ENCODE measurements at places on chromosomes 3 and 15.

GRCh38 chr3:177066068-177066467, 131.2 kb downstream of the TBL1XR1 start:
- DNase-seq = no peak

- no peak for DNase-seq
Observed at GRCh38 chr3:138310494-138310893, 19.2 kb downstream of the NME9 start.

DNA sequence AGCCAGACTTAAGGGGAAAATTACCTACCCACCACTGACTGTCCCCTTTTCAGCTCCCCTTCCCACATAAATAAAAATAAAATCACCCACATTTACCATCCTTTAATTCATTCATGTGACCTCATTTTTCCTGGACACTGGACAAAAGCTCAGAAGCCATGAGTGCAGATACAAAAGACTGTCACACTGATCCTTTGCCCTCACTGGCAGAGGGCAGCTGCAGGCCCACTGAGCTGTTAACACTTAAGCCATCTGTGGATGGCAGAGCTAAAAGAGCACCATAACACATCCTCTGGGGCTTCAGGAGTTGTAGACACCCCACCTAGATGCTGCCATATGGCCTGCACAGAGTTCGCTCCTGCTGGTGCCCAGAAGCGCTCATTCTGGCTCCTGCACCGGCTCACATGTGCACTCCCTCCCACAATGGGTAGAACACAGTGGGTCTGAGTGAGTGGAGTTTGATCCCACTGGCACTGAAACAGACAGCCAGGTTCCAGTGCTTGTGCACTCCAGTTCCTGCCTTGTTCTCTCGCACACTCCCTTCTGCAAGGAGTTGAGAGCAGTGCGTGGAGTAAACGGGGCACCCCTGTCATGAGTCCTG, 38.8 kb downstream of the EDC3 start:
- DNase-seq = no peak

DNA sequence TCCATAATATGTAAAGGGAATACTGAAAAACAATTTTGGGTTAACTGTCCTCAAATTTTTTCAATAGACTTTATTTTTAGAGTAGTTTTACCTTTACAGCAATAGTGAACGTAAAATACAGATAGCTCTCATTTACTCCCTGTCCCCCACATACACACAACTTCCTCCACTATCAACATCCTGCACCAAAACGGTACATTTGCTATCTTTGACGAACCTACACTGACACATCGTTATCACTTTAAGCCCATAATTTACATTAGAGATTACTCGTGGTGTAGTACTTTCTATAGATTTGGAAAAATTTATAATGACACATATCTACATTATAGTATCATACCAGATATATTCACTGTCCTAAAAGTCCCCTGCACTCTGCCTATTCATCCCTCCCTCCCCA, 16.9 kb upstream of the P2RY1 start:
- no peak for DNase-seq

DNA sequence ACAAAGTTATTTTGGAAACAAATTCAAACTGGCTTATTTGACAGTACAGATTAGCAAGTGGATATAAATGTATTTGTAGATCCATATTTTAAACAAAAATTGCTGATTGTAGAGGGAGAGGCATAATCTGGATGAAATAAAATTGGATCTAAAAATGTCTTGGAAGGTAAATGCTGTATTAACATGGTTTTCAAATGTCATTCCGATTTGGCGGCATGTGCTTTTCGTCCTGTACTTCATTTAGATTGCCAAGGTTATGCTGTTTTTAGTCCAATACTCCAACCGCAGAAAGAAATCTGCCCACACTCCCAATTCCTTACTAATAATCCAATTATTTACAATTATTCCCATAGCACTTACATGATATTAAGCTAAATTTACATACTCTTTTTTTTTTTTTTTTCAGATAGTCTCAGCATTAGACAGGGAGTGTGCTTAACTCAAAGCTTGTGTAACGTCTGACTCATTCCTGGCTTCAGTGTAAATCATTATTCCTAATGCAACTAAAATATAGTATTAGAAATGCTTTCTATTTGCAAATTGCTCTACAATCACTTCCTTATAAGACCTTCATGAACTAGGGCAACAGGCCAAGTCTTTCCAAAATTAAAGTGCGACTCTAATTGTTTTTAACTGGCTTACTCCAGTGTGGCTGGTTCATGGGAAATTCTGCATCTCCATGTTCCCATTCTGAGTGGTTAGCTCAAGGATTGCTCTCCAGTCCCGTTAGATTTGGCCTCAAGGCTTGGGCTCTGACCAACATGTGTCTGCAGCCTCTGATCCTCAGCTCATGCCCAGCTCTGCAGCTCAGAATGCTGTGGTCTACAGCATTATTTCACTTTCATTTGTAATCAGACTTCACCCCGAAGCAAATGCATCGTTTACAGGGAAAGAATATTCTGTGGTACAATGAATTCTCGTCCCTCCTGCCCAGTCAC, 103.9 kb downstream of the FBN1 start:
- peak; percentile 73 for DNase-seq

DNA sequence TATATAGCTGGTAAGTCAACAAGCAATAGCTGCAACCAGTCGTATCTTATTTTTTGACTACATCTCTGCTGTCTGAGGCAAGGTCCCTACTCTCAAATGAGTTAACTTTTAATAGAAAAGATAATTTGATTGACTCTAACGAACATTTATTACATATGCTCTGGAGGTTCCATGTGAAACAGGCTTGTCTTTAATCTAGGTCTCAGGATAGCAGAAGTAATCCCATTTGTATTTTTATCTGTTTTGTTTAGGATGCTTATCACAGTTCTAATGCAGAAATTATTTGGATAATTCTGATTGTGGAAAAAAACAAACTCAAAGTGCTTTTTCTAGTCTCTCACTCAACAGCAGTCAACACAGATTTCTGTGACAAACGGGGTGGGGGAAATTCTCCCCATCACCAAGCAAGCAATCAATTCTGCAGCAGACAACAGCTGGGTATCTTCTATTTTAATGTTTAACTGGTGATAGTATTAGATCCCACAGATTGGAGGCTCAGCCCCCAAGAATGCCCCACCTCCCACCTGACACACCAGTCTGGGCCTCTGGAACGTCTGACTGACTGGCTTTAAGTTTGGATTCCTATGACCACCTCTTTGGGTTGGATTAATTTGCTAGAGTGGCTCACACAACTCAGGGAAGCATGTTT, 58.8 kb downstream of the ITPR1 start:
- DNase-seq = no peak

DNA sequence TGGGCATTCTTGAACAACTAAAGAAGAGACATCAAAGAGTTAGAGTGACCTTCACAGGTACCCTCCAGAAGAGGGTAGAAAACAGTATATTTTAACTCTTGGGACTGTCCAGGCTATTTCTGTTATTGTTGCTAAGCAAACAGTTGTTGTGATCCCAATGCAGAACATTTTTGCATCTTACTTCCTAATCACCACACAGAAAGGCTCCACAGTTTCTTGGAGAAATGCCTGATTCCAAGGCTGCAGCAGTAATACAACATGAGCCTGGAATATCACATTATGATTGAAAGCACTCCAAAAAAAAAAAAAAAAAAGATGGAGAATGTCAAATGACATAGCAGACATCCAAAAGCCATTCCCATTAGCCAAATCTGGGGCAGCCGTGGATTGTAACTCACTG, 195.6 kb downstream of the CTNNB1 start:
- no peak for DNase-seq

- no peak for DNase-seq
Observed at GRCh38 chr15:57495554-57496165, 96.0 kb upstream of the MYZAP start.

GRCh38 chr15:29337156-29337959, 67.7 kb upstream of the NSMCE3 start:
- no peak for DNase-seq

DNA sequence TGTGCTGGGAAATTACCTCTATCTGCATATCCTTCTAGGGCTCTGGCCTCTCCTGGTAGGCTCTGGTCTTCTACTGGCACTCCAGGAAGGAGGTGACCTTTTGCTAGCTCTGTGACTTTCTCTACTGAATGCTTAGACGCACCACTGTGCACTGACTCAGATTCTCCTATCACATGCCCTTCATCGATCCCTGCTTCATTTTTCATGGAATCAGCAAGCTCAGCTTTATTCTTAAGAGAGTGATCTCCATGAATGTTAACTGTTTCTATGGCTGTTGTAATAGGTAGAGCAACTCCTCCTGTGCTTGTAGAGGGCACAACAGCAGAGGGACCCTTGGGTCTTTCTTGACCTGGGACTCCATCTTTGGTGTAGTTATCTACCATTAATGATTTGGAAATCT, 106.6 kb downstream of the MAP4 start:
- DNase-seq = no peak

DNA sequence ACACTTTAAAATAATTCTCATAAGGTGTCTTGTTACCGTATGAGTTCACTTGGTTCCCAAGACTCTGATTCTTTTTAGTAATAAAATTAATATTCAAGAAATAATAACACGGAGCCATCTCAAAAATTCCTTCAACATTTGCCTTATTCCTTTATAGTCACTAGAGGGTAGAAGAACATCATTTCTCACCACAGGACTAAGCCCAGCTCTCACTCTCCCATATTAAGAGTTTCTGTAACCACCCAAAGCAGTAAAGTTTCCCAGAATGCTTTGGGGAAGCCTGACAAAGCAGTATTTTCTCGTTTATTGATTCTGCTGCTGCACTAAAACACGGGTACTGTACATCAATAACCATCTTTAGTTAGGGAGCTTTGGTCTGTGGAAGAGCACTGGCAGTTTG, 114.9 kb downstream of the MCTP2 start:
- DNase-seq = no peak

GRCh38 chr15:42721916-42722315, 15.0 kb downstream of the CDAN1 start:
- no peak for DNase-seq

DNA sequence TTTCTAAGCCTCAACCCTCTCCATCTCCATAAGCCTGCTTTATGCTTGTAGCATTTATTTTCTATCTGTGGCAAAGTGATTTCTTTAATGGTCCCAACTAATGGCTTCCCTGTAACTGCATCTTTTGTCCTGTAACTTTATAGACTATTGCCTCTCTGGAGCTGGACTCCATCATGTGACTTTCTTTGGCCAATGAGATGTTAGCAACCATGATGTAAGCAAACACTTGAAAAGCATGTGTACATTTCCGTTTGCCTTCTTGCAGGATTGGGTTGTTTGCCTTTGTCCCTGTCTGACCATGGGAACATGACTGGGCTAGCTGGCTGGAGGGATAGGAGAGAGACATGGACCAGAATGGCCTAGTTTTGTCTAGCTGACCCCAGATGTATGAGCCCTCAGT, 106.0 kb upstream of the LRIG1 start:
- no peak for DNase-seq

DNA sequence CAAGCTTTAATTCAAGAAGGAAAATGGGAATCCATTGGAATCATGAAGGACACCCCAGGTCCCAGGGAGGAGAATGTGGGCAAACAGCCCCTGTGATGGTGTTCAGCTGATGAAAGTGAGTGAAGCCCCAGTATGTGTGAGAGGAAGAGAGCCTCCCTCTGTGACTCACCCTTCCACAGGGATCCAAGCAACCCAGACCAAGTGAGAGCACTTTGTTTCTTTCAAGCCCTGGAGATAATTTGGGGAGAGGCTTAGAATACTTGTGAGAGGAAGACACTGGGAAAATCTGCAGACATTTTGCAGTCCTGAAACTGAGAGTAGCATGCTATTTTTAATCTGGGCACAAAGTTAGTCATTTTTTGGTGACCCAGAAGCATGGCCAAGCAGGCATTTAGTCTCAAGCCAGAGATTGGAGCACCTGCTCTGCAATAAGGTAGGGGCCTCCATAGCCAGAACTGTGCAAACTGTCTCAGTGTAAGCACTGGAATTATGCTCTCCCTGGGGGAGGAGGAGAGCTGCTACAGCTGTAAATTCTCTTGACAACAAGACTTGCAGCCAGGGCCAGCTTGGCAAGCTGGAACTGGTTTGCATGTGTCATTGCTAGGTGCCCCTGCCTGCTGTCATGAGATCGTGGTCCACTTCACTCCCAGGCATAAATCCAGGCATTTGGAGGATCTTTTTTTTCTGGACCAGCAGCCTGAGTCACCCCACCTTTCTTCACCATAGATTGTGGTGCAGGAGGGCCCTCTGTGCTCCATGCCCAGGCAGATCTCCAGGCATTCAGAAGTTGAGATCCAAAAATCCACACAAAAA, 537.8 kb upstream of the DPPA4 start:
- no peak for DNase-seq

GRCh38 chr3:126353694-126354321, 3.4 kb downstream of the KLF15 start:
- no peak for DNase-seq

DNA sequence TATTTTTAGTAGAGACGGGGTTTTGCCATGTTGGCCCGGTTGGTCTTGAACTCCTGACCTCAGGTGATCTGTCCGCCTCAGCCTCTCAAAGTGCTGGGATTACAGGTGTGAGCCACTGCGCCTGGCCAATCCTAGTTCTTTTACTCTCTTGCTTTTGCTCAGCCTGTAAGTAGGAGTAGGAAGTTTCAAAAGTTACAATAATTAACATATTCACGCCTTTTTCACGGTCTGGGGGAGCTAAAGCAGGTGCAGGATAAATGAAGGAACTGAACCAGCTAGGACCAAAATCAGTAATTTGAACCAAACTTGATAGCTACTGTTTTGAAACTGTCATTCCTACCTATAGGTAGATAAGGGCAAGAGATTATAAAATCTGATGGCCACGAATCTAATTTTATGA, 98.5 kb downstream of the CACNA1D start:
- DNase-seq = no peak

DNA sequence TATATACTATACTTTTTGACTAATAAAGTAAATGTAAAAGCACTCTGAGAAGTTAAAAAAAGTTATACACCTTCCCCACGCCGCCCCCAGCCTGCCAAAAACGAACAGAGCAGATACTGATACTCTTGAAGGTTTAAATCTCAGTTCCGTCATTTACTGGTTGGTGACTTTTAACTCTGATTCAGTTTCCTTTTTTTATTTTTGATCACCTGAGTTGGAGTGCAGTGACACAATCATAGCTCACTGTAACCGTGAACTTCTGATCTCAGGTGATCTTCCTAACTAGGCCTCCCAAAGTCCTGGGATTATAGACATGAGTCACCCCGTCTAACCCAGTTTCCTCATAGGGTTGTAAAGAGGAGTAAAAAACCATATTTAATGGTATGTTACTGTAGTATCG, 3.3 kb upstream of the TIPIN start:
- no peak for DNase-seq

DNA sequence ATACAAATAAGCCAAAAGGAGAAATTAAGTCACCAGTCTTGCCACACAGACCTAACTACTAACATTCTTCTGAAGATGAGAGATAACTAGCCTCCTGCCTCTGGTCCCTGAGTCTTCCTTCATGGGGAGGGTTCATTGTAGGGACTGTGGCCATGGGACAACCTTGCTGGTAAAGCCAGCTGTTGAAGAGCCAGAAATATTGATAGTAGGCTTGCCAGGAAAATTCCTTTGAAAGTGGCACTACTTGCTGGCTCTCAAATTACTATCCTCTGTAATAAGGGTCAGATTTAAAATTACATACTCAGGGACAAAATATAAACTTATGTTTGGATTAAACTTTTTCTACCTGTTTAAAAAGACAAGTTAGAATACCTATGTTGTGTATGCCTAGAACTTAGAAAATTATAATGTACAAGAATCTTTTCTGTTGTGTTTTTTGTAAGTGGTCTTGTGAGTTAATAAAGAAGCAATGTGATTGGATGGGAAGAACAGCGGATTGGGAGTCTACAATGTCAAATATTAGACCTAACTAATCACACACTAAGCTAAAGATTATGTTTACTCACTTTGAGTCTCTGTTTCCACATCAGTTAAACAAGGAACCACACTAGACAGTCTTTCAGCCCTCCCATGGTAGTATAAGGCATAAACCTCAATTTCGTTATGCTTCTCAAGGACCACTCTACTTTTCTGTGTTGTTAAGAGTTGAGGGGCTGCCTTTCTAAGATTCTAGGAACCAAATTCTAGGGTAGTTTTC, 60.0 kb upstream of the TRIM71 start:
- DNase-seq = no peak
